ENCODE measurements at places on chromosomes 3 and 15.
A peak's percentile ranks its signal among the peaks of the same experiment; 100 is the strongest.

DNA sequence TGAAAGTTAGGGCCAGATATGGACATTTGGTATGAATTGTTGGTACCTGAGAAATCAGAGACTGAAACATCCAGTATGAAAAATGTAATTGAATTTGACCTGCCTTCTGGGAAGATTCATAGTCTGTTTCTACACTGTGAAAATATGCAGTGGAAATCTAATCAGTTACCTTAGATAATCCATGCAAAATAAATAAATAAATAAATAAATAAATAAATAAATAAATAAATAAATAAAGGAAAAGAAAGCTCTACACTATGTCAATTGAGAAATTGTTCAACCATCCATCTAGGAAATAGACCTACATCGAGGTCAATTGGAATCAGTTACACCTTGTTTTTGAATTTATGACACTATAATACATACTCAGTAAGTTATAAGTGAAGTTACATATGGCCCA, 252.3 kb downstream of the VGLL3 start:
- no peak for DNase-seq

DNA sequence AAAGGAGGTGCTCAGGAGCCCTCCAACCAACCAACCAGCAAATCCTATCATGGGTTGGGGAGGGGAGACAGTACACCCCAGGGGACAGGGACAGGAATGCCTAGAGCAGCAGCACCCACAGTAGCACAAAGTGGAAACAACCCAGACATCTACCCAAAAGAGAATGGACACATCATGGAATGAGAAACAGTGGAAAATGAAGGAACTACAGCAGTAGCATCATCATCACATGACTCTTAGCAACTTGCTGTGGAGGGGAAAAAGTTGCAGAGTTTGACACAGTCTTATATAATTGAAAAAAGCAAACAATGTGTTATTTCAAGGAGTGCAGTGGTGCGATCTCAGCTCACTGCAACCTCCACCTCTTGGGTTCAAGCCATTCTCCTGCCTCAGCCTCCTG, 11.0 kb downstream of the C3orf22 start:
- no peak for DNase-seq

DNA sequence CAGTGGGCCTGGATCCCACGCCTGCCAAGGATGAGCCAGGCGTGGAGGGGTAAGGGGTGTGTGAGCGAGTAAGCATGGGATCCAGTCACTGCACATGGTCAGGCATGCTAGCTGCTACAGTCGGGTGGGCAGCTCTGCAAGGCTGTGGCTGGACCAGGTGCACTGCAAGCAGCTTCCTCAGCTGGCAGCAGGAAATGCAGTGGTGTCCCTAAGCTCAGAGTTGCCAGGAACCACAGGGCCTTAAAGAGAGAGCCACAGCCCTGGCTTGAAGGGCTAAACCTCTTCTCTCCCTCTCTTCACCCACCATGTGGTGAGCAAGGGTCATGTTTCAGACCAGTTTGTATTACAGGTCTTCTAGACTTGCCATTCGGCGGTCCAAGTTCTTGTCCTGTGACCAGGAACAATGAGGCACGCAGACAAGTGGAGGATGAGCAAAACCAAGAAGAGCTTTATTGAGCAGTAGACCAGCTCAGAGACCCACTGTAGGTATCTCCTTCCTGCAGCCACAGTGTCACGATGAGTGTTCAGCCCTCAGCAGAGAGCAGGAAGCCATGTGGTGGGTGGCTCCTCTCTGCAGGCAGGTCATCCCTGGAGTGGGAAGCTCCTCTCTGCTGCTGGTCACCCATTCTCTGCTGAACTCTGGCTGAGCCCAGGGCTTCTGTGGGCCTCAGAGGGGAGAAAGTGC, 511.9 kb downstream of the PYDC2 start:
- no peak for DNase-seq

- no peak for DNase-seq
These were observed 17.4 kb upstream of the KCNMB2 start for GRCh38 chr3:178518660-178519396.

- no peak for DNase-seq
These were observed 830.3 kb downstream of the DIPK2A start for GRCh38 chr3:144801890-144802289.

DNA sequence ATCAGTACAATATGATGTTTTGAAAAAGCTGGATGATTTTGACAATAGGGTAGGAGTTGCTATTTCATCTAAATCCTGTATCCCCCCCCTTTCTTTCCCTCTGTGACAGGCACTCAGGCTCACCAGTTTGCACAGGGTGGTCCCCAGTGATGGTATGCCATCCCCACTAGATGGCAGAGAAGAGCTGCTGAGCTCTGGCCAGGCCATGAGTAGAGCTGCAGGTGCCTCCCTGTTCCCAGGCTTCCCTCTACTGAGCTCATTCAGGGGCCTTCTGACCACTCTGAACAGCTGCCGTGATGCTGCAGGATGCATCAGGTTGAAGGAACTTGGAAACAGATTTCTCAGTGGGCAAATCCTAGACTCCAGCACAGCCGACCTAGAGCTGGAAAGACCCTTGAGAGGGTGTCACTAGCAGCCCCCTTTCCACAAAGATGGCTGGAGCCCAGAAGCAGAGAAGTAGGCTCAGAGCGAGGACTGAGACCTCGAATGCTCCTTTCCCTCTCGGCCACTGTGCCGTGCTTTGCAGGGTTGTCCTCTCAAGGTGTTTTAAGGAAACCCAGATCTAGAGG, 45.1 kb downstream of the EFCAB12 start:
- DNase-seq: peak; percentile 43

GRCh38 chr15:31503758-31504461, 177.3 kb downstream of the KLF13 start:
- DNase-seq: no peak

DNA sequence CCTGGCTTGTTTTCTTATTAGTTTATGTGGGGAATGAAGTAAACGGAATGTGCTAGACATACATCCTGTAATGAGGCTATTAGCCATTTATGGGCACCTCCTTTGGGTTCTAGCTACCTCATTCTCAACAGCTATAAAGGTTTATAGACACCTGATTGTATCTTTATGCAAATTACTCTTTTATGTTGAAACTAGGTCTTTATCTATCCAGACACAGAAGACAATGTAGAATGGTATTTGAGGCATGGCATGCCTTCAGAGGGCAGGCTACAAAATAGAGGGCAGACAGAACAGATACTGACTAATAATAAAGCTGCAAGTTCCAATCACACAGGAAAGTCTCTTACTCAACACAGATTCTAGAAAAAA, 27.1 kb downstream of the TBC1D2B start:
- DNase-seq: no peak

GRCh38 chr15:69647142-69647513, 194.5 kb downstream of the RPLP1 start:
- DNase-seq: no peak

DNA sequence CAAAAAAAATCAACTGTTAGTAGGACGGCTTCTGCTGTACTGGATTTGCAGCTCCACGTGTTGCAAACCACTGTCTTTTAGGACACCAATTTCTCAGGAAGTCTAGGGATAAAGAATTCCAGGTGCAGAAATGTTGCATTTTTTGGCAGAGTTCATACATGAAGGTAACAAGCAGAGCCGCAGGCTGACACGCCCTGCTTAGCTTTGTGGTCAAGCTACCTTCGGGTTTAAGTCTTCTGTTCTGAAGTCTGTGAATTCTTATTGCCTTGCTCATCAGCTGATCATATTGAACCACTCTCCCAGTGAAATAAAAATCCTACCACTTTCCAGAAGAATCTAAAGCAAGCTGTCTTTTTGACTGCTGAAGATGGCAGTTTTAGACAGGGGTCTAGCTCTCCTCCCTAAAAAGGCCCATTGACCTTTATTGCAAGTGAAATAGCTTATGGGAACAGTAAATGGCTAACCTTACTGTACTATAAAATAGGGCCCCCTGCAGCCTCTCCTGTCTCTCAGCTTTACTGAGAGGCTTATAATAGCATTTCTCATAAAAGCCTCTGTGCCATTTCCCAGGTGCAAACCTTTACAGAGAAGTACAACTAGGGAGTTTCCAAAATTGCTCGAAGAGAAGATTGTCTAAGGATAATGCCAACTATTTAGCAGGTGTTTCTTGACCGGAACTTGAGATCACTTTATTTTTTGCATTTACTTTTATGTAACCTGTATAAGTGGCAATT, 262.2 kb upstream of the IL12A start:
- no peak for DNase-seq

DNA sequence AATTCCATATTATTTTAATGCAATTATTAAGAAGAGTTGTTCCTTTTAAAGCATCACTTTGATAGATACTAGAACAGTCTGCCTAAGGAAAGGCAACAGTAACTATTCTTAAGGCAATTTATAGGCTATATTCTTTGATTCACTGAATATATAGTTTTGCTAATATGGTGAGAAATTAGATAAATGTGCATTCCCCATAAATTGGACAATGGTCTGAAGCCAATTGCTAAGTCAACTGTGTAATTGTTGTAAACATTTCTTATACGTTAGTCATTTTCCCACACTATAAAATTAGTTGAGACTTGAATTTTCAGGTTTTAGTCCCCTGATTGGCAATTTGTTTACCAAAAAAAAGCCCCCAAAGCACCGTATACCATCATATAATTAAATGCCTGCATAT, 263.0 kb upstream of the NECTIN3 start:
- DNase-seq: no peak

- DNase-seq: no peak
These were observed 172.5 kb downstream of the RAP2B start for GRCh38 chr3:153334558-153334957.

DNA sequence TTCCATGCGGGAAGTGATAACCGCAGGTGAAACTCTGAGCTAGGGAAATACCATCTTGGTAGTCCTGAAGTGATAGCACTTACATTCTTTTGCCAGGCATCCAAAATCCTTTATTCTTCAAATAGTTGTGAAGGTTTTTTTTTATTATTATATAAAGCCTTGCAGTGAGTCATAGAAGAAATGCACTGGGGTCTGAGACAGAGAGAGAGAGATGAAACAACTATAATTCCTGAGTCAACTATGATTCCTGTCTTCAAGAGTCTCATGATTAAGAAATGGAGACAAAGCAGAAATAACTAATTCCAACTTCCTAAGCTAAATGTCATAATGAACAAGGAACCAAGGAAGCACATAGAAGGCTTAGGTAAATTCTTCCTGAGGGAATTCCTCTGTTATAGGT, 495.6 kb downstream of the LPP start:
- no peak for DNase-seq

- no peak for DNase-seq
These were observed 54.6 kb downstream of the SPRED1 start for GRCh38 chr15:38307251-38307650.

DNA sequence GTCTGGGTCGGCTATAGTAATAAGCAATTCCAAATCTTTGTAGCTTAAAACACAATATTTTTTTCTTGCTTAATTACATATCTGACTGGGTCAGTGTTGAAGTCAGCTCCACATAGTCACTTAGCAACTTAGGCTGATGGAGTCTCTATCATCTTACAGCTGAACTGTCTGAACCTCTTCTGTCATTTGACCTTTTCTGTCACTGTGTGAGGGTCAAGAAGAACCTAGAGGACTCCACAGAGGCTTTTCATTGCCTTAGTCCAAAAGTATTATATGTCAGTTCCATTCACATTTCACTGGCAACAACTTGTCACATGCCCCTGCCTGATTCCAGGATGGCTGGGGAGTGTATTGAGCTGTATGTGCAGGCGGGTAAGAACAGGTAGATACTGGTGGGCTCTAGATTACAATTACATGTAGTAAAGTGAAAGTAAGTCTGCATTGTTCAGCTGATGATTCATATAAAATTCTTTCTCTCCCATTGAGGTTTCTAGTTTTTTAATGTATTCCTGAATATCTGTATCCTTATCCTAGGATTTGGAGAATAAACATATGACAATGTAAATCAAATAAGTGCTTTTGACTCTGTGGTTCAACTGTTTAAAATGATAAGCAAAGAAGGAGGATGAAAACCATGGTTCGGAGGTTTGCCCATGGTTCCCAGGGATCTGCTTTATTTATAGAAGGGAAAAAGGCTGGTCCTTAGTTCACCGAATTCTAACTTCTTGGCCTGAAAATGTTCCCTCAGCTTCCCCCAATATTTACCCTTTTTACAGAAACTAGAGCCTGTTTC, 5.8 kb upstream of the ARPP21 start:
- no peak for DNase-seq

GRCh38 chr15:32649342-32649741, 7.8 kb downstream of the SCG5 start:
- DNase-seq: no peak

DNA sequence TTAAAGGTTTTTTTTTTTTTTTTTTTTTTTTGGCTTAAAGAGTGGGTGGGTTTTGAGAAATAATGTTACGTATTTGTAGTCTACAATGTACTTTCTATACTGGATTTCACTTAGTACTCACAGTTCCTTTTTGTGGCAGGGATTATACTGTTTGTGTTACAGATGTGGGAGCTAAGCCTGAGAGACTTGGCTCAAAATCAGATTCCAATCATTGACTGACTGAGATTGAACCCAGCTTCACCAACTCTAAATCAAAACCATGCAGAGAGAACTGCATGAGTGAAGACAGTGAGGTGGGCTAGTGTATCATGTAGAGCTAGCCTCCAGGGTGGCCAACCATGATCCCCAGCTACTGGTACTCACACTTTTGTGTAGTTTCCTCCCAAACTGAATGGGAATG, 68.0 kb downstream of the TMEM108 start:
- no peak for DNase-seq

- DNase-seq: no peak
These were observed 66.4 kb downstream of the TCF12 start for GRCh38 chr15:56984681-56985481.

DNA sequence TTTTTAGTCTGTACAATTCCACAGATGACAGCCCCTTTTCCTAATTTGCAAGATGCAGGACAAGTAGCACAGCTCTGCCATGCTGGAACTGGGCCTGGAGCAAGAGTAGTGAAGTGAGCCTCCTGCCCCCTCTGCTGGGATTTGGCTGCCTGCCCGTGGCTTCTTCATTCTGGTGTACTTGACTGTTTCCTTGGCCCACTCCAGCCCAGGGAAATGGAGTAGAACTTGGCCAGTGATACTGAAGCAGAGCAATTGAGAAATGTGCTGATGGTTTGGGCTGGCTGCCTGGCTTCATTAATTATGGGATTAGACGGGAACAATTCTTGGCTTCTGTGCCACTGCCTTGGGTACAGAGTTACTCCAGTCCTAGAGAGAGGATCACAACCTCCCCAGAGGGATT, 2.8 kb downstream of the GPD1L start:
- DNase-seq: peak; percentile 74

GRCh38 chr3:97612632-97613031, 151.9 kb upstream of the ARL6 start:
- no peak for DNase-seq

- DNase-seq: no peak
These were observed 40.4 kb upstream of the CHMP2B start for GRCh38 chr3:87186608-87187159.

- no peak for DNase-seq
These were observed 22.5 kb downstream of the CCR4 start for GRCh38 chr3:32973982-32974381.

DNA sequence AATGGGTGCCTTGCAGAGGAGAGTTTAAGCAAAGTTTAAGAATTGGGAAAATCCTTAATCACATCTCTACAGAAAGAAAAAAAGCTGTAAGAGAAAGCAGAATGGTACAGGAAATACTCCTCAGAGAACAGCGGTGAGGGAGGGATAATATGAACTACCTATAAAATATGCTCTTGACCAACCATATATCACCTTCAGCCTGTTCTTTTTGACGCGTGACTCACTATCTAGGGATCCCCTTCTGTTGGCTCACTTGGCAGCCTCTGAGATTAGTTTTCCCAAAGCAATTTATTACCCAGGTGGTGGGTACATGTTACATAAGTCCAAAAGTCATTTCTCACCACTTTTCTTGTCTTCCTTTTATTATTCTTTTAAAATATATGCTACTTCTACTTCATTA, 97.7 kb downstream of the CNTN6 start:
- no peak for DNase-seq

Measured in fibroblast of the conjunctiva (primary cell).